Stimulated activated CD4-positive, alpha-beta T cell treated with anti-CD3 and anti-CD28 coated beads, TNF-alpha, amount 100 ng/mL, for 24 hours (primary cell): ENCODE measurements at places on chromosomes 7 and 10.

GRCh38 chr10:18683427-18683826 is 24.2 kb downstream of the ARL5B start:
- no peak for DNase-seq

- DNase-seq: no peak
These were observed 6.4 kb downstream of the ZMIZ2 start for GRCh38 chr7:44754802-44755697.

DNA sequence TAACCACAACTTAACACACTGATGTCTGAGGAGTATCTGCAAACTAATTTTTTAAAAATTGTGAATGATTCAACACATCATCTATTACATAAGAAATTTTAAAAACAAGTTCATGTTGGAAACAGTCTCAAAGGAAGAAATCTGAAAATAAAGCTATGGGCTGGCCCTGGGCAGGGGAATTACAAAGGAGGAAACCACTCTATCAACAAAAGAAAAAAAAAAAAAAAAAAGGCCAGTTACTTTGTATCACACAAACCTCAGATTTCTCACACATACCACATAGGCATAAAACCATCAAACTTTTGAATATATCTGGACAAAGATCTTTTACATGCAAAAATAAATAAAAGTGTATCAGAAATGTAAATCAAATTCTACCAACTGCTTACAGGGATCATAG is 20.8 kb downstream of the TIAL1 start:
- DNase-seq: no peak

- DNase-seq: no peak
These were observed 7.9 kb upstream of the HOXA2 start for GRCh38 chr7:27110186-27111031.

- no peak for DNase-seq
These were observed 12.7 kb downstream of the FAM241B start for GRCh38 chr10:69642747-69643146.

GRCh38 chr10:86103391-86104101 is 263.0 kb downstream of the GRID1 start:
- DNase-seq: no peak

DNA sequence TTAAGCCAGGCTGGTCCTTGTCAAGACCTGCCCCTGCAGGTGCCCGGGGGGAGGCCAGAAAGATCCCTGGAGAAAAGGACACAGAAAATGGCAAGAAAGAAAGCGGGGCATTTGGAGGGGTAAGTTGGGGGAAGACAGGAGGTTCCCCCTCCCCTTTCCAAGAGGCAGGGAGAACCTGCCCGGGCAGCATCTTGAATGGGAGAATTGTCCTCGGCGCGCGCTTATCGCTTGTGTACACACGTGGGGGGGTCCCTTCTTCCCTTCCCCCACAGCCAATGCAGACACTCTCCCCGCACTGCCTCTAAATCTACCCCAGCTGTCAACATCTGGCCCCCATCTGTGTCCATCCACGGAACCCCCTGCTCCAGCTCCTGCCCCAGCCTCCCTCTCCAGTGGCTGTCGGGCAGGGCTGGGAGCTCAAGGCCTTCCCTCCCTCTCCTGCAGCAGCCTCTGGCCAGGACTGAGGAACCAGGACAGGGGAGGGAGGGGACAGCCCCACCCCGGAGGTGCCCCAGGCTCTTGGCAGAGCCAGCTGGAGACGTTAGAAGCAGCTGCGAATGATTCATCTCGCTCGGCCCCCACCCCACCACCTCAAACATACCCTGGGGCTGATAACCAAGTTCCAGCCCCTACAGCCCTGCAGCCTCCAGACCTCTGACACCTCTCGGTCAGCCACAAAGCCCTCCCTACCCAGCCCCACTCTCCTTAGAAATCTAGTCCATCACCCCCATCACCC is 25.3 kb downstream of the EPHB4 start:
- DNase-seq: no peak

DNA sequence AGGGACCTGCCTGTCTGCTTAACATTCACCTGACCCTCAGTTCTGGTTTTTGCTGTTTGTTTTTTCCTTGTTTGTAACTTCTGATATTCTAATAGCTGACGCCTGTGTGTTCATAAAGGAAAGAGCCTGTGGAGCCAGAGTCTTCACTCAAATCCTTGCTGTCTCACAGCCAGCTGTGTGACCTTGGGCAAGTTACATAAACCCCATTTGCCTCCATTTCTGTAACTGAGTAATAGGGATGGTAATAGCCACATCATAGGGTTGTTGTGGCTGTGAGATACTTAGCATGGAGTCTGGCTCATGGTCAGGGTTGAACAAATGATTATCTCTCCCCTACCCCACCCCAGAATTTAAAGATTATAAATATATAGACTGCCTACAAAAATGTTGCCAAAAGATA is 27.0 kb downstream of the WBP1L start:
- DNase-seq: no peak

DNA sequence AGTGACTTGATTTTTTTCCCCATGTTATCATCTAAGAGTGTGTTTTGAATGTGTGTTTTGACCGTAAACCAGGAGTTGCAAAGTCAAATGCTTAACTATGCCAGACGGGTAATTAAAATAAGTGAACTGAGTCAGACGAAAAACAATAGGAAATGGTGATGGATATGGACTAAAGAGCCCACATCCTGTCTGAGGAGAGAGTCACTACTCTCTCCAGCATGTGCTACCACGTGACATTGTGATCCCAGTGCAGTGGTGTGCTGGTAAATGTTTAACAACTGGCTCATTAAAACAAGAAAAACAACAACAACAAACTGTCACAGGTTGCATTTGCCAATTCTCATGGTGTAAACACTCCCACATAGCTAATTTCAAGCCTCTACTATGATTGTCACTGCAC is 164.3 kb downstream of the SUGCT start:
- no peak for DNase-seq

- no peak for DNase-seq
These were observed 5.7 kb downstream of the MTURN start for GRCh38 chr7:30140456-30140855.

- DNase-seq: no peak
These were observed 169.4 kb downstream of the SVIL start for GRCh38 chr10:29465384-29465783.

DNA sequence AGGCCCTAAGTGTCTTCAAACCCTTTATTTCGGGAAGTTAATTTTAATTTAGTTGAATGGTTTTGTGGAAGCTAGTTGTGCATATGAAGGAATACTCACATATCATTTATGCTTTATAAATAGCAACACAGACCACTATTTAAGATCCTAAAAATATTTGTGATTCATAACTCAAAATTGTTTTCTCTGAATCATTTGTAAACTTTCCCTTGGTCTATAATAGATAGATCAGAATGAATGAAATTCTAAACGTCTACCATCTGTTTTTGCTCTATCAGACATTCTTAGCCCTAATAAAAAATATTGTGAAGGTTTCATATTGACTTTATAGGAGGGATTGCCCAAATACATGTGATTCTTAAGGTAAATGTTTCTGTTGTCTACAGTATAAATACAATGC is 43.5 kb downstream of the LOXL4 start:
- DNase-seq: no peak

GRCh38 chr7:114941692-114942091 is 19.8 kb downstream of the MDFIC start:
- DNase-seq: no peak

DNA sequence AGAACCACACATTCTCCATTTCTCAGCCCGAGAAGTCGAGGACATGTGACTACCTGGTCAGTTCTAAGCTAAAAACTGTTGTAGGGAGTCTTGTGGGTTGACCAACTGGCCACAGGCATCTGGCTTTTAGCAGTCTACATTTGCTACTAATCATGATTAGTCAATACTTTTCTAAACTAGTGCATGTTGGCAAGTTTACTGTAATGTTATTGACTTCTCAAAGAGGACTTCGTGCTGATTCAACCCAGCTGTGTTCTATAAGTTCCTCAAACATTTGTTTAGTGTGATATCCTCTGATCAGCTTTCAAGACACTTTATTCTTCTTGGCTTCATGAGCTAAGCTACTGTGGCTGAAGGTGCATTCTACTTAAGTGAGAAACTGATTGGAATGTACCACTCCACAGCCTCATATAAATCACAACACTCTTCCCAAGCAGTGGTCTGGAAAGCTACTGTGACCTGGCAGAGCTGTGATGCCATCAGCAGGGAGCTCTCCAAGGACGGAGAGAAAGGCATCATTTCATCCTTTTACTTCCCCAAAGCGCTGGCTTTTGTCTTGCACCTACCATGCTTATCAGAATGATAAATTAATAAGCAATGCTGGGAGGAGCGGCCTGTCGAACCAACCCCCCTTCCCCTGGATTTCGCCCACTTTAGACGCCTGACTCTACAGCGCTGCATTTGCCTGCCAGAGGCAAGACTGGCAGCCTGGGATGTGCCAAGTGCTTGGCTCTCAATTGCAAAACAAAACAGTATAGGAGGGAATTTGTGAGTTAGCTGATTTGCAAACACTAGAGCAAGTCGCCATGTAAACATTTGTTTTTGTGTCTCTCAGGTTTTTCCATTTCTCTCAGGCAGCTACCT is 206.7 kb upstream of the PLXNA4 start:
- DNase-seq: no peak

DNA sequence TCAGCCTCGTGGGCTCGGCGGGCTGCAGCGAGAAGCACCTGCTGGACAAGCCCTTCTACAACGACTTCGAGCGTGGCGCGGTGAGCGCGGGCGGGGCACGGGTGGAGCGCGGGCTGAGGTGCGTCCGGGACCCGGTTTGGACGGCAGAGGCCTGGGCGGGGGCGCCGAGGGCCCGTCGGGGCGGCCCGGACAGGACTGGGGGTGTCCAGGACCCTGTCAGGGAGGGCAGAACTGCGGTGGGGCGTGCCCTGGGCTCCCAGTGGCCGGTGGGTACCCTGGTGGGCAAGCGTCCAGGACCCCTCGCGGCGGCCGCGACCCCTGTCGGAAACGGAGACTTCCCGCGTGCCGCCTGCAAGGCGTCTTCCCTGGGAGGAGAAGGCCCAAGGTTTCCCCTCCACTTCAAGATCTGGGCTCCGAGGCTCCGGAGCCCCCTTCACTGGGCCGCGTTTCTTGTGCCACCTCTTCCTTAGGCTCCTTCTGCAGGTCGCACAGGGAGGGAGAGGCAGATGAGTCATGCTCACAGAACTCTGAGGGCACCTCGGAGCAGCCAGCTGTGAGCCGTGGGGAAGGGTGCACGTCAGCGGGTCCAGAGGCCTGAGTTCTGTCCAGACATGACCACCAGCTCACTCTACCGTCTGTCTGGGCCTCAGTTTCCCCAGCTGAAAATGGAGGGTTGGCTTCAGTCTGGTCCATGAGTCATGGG is 485 bp downstream of the ALOX5 start:
- DNase-seq: no peak

DNA sequence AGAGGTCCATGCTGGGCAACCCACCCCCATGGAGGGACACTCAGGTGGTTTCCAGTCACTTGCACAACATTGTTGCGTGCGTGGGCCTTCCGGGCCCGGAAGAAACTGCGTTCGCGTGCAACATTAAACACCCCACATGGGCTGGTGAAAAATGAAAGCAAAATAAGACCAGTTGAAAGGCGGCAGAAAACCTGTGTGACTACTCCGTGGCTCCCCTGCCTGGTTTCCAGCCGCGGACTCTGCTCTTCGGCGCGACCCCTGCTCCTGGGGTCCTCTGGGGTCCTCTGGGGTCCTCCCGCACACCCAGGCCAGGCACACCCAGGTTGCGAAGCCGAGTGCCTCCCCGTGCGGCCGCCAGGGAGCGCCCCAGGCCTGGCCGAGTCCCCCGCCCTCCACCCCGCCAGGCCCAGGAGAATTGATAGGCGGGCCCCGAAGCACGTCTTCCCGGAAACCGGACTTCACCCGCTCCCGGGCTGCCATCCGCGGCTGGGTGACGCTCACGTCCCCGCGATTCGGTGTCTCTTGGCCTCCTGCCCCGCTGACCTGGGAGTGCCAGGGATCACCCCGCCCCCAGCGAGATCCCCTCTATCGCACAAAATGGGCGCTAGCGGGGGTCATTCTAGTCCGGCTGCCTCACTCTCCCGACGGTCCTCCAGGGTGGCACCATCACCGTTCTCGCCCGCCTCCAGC is 1.9 kb upstream of the SH2D4B start:
- peak; percentile 56 for DNase-seq
